ENCODE measurements at places on chromosomes 6 and 20.

DNA sequence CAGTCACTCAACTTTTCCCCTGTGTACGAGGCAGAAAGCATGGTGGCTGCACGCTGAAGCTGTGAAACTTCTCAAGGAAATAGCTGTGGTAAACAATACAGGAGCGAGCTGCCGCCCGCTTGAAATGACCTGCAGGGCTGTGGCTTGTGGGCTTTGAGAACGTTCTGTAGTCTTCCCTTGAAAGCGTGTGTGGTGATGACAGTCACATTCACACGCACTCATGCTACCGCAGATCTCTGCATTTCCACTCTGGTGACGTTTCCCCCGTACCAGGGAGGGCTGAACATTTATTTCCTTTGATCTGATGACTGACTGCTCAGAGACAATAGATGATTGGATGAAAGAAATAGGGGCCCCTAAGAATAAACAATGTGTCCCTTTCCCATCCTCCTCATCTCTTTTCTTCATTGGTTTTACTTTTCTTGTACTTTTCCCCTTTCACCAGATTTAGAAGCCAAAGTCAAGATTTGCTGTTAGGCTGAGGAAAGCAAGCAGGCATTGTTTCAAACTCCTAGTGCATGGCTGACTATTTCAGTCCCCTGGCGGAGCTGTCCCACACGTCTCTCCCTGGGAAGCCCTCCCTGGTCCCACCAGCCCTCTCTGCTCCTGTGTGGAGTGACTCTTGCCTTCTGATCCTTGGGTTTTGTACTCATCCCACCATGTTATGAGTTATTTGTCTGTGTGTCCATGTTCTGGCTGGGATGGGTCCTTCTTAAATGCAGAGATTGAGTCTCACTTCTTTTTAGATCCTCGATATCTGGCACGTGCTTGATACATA, 3.9 kb downstream of the SYTL3 start:
- DNase-seq = no peak

GRCh38 chr20:3092611-3093379, 8.3 kb upstream of the AVP start:
- DNase-seq = peak; percentile 44

DNA sequence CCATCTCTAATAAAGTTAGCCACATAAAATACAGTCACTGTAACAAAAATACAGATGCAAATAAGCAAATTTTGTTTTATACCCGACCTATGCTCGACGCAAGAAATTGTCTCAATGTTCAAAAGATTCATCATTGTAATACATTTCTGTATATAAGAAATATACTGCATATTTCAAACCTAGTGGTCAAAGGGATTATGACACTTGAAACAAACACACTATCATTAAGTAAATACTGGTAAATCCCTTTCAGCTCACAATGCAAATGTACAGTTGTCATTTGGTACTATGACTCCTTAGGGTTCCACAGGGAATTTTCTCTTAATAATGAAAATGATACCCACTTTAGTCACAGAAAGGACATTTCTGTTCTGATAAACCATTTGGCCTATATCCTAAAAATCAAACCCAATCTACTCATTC, 2.2 kb downstream of the HIVEP2 start:
- DNase-seq = no peak

- no peak for DNase-seq
These were observed 192.2 kb downstream of the TBC1D32 start for GRCh38 chr6:121142093-121142492.
